ENCODE measurements at places on chromosomes 7 and 10.

DNA sequence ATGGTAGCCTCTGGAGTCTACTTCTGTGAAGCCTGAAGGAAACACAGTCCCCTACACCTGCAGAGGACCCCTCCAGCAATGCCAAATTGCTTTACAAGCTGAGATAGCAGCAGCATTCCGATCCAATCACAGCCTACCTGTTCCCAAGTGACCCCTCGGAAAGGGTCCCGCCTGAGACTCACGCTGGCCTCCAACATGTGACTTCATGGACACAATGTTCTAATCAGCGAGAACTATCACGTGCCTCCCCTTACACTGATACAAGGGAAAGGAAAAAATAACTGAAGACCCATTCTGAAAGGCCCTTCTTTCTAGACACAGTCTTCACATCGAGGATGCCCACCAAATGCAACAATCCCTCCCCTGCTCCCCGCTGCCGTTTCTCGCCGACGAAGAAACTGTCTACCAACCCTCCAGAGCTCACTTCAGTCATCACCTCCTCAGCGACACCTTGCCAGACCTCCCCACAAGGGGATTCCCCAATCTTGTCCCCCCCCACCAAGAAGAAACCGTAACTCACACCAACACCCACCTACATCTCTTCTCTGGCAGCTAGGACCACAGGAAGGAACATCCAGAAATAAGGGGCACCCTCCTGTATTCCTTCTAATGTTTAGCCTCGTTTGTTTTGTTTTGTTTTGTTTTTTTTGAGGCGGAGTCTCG, 1.8 kb downstream of the SNX8 start:
- peak overlapping the region; percentile 47 for H3K27ac ChIP-seq
- peaks cover 10% of the 10 kb centered on the region for H3K36me3 ChIP-seq
- peak; percentile 9 for DNase-seq
- H3K4me3 ChIP-seq: peak overlapping the region; percentile 17
- peaks cover 7% of the 10 kb centered on the region for H3K4me1 ChIP-seq

DNA sequence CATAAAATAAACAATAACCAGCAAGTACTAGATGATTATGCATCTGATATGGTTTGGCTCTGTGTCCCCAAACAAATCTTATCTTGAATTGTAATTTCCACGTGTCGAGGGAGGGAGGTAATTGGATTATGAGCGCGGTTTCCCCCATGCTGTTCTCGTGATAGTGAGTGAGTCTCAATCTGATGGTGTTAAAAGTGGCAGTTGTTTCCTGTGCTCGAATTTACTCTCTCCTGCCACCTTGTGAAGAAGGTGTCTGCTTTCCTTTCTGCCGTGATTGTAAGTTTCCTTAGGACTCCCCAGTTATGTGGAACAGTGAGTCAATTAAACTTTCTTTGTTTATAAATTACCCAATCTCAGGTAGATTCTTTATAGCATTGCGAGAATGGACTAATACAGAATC, 15.1 kb downstream of the CNTNAP2 start:
- H3K27me3 ChIP-seq: no peaks in the 10 kb centered on the region
- DNase-seq: no peak
- H3K4me3 ChIP-seq: no peak overlapping the region
- H3K4me1 ChIP-seq: no peaks in the 10 kb centered on the region

DNA sequence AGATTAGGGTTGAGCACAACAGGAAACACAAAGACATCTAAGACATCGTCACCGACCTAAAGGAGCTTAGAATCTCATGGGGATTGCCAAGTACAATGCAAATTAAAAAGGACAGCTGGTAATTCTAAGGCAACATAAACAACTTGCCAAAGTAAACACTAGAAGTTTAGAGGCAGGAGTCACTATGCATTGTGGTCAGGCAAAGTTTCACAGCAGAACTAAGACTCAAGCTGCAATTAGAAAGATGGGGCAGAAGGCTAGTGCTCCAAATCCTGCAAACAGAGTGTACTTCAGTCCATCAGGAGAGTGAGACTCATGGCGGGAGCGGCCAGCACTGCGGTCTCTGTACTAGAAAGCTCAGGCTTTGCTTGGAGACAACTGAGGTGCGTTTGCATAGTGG, 52.7 kb downstream of the HIPK2 start:
- H3K27me3 ChIP-seq: no peaks in the 10 kb centered on the region
- H3K27ac ChIP-seq: no peak overlapping the region
- DNase-seq: no peak
- peaks cover 2% of the 10 kb centered on the region for H3K36me3 ChIP-seq

DNA sequence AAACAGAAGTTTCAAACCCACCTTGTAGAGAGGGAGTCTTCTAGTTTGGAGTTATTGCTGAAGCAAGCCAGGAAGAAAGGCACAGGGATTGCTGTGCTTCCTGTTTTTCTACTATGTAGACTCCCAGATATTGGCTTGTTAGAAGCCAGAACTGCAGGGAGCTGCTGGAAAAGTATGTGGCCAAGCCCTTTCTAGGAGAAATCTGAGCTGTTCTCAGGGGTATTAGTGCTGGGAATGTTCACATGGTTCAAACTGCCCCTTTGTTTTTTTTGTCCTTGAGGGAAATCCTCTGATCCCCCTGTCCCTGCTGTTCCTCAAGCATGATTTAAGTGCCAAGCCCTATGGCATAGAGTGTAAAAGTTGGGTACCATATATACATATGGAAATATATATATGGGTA, 184.0 kb downstream of the CCDC7 start:
- no peak overlapping the region for H3K27ac ChIP-seq
- no peaks in the 10 kb centered on the region for H3K27me3 ChIP-seq
- peaks cover 2% of the 10 kb centered on the region for H3K4me1 ChIP-seq

GRCh38 chr10:8508882-8509281, 454.4 kb downstream of the GATA3 start:
- no peak overlapping the region for H3K4me3 ChIP-seq
- no peak overlapping the region for H3K27ac ChIP-seq
- H3K36me3 ChIP-seq: no peaks in the 10 kb centered on the region
- peaks cover 2% of the 10 kb centered on the region for H3K4me1 ChIP-seq
- DNase-seq: no peak

DNA sequence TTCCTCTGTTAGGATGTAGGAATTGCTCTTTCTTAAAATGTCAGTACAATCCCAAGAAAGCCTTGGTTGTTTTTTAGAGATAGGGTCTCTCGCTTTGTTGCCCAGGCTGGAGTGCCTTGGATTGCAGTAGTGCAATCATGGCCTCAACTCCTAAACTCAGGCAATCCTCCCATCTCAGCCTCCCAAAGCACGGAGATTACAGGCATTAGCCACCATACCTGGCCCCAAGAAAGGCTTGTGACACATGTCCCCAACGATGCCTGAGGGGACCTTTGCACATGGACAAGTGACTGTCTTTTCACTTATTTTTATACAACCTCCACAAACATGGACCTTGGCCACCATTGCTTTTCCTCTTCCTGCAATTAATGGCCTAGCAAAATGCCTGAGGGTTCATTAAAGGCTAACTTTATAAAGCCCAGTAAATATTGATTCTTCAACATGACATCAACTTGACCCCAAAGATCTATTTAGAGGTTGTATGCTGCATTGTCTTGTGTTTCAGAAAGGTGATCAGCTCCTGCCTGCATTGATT, 10.0 kb upstream of the SPOCK2 start:
- H3K4me3 ChIP-seq: no peak overlapping the region
- no peak overlapping the region for H3K27ac ChIP-seq
- no peaks in the 10 kb centered on the region for H3K4me1 ChIP-seq

- H3K36me3 ChIP-seq: peaks cover 23% of the 10 kb centered on the region
- DNase-seq: peak; percentile 43
- H3K4me3 ChIP-seq: no peak overlapping the region
- no peak overlapping the region for H3K27ac ChIP-seq
- H3K27me3 ChIP-seq: no peaks in the 10 kb centered on the region
- H3K4me1 ChIP-seq: peaks cover 15% of the 10 kb centered on the region
These were observed 5.0 kb downstream of the ZYX start for GRCh38 chr7:143385891-143386781.

DNA sequence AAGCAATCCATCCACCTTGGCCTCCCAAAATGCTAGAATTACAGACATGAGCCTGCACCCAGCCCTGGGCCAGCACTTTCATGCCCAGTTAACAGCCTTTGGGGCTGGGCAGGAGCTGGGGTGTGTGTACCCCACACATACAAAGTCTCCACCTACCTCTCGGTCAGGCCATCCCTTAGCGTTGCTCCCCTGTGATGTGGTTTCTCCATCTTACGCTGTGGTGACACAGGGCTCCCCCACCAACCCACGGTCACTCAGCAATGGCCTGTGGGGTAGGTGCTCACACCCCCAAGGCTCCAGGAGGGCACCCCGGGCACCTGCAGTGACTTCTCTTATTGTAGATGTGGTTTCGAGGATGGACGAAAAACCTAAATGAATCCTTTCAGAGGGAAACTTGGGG, 58.8 kb downstream of the ASB13 start:
- H3K4me3 ChIP-seq: no peak overlapping the region
- H3K4me1 ChIP-seq: peaks cover 2% of the 10 kb centered on the region
- H3K36me3 ChIP-seq: peaks cover 3% of the 10 kb centered on the region
- no peak for DNase-seq
- peaks cover 13% of the 10 kb centered on the region for H3K27me3 ChIP-seq

- H3K27ac ChIP-seq: peak overlapping the region; percentile 98
- H3K27me3 ChIP-seq: no peaks in the 10 kb centered on the region
- peak overlapping the region; percentile 95 for H3K4me3 ChIP-seq
These were observed 709 bp downstream of the GPAM start for GRCh38 chr10:112182784-112183328.

- H3K27me3 ChIP-seq: no peaks in the 10 kb centered on the region
- DNase-seq: no peak
- no peaks in the 10 kb centered on the region for H3K4me1 ChIP-seq
These were observed 72.8 kb downstream of the ST8SIA6 start for GRCh38 chr10:17381502-17382142.

- H3K27ac ChIP-seq: no peak overlapping the region
- no peak overlapping the region for H3K4me3 ChIP-seq
- DNase-seq: no peak
- H3K4me1 ChIP-seq: no peaks in the 10 kb centered on the region
These were observed 9.4 kb upstream of the TES start for GRCh38 chr7:116200963-116201362.

DNA sequence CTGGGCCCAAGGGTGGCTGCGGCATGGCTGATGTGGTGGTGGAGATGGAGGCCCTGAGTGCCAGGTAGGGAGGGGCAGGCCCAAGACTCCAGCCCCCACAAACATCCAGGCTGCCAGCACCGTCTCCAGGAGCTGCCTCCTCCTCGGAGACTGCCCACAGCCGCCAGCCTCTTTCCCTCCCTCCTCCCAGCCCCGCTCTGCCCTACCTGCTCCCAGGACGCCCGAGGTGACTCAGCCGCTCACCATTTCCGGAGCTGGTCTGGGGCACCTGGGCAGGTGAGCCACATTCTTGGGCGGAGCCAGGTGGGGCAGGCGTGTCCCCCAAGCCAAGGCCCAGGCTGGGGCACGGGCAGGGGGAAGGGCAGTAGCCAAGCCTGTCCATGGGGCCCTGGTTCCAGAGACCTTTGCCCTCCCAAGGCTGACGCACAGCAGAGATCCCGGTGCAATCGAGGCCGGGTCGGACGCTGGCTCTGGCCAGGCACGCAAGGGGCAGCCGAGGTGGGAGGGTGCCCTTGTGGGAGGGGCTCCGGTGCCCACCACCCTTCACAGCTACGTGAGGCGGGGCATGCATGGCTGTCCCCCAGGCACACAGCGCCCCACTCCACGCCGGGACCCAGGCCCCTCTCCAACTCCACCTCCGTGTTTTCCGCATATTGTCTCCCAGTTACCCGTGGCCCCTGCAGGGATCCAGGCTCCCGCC, 8.8 kb downstream of the ADAP1 start:
- H3K36me3 ChIP-seq: peaks cover 6% of the 10 kb centered on the region
- no peaks in the 10 kb centered on the region for H3K27me3 ChIP-seq
- DNase-seq: no peak
- peaks cover 28% of the 10 kb centered on the region for H3K4me1 ChIP-seq
- H3K4me3 ChIP-seq: no peak overlapping the region

GRCh38 chr7:120725376-120726039, 132.4 kb downstream of the TSPAN12 start:
- H3K27ac ChIP-seq: no peak overlapping the region
- no peaks in the 10 kb centered on the region for H3K36me3 ChIP-seq
- no peak overlapping the region for H3K4me3 ChIP-seq
- DNase-seq: no peak

GRCh38 chr10:71648254-71648932, 71.2 kb downstream of the C10orf105 start:
- no peak overlapping the region for H3K27ac ChIP-seq
- no peak overlapping the region for H3K4me3 ChIP-seq
- H3K27me3 ChIP-seq: peaks cover 12% of the 10 kb centered on the region
- no peaks in the 10 kb centered on the region for H3K36me3 ChIP-seq
- no peak for DNase-seq

DNA sequence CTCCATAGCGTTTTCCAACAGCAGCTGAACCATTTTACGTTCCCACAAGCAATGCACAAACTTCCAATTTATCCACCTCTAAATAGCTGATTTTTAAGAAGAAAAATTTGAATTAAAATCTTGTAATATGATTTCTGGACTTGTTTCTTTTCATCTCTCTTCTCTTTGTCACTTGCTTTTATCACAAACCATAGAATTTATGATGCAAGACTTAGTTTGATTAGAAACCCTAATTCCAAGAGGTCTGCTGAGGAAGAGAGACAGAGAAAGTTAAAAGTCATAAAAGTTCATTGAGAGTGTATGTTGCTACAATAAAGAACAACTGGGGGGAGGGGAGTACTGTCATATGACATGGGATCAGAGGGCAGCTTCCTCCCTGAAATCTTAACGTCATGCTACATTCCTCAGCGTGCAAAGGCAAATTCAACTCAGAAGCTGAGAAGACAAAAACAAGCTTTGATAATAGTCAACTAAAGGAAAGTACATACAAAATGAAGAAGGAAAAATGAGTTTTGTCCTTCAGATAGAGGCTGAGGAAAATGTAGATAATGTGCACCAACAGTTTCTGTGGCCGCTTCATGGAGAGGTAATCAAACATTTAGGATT, 18.4 kb upstream of the CUBN start:
- no peak for DNase-seq
- peaks cover 8% of the 10 kb centered on the region for H3K4me1 ChIP-seq
- peaks cover 6% of the 10 kb centered on the region for H3K36me3 ChIP-seq
- H3K27me3 ChIP-seq: no peaks in the 10 kb centered on the region

DNA sequence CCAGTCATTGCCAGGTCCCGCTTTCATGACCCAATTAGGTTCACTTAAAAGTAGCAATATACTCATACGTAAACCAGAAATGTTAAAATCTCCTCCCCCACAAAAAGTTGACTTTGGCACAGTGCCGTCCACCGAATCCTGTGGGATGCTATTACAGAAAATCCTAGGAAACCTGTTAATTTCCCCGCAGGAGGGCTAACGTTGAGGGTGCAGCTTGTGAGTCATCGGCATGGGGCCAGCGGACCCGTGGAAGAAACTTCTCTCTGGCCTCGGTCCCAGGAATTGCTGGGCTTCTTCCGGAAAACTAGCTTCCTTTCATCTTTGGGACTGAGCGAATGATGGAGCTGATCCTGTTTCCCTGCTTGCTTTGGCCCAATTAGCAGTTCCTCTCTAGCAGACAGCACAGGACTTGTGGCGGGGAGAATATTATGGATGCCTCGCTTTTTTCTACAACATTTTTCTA, 13.5 kb downstream of the CRYGN start:
- H3K36me3 ChIP-seq: no peaks in the 10 kb centered on the region
- H3K4me1 ChIP-seq: peaks cover 18% of the 10 kb centered on the region
- no peak overlapping the region for H3K27ac ChIP-seq
- H3K27me3 ChIP-seq: peaks cover 9% of the 10 kb centered on the region
- no peak overlapping the region for H3K4me3 ChIP-seq
